ENCODE measurements at places on chromosomes 2 and 18.

GRCh38 chr2:134178138-134178877 lies 75.6 kb upstream of the MGAT5 start:
- DNase-seq = no peak

DNA sequence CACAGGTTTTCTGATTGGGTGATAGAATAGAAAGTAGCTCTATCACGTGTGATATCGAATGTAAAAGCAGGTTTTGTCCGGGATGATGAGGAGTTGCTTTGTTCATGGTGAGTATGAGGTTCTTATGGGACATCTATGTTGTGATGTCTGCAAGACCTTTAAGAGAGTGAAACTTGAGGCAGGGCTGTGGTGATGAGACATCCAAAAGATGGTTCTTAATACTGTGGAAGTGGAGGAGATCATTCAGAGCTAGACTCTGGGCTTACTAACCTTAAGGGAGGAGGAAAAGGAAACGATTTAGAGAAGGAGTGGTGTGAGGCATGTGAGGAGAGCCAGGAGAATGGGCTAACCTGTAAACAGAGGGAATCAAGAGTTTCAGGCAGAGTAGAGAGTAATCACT lies 92.0 kb downstream of the WDR7 start:
- DNase-seq = no peak

DNA sequence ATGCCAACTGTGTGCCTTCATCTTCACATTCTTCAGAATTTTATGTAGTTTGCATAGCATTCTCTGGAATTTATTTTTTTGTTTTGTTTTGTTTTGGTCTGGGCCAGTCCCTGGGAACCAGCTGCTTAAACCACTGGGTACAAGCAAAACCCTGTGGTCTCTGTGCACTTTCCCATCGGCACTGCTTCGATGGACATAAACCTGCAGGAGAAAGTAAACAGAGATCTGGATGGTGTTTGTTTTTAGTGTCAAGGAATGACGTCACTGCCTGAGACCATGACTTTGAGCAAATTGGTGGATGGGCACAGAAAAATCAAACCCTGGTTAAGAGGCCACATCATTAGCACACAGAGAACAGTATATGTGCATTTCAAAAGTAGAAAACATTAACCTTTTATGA lies 64.7 kb upstream of the RASGRP3 start:
- no peak for DNase-seq

DNA sequence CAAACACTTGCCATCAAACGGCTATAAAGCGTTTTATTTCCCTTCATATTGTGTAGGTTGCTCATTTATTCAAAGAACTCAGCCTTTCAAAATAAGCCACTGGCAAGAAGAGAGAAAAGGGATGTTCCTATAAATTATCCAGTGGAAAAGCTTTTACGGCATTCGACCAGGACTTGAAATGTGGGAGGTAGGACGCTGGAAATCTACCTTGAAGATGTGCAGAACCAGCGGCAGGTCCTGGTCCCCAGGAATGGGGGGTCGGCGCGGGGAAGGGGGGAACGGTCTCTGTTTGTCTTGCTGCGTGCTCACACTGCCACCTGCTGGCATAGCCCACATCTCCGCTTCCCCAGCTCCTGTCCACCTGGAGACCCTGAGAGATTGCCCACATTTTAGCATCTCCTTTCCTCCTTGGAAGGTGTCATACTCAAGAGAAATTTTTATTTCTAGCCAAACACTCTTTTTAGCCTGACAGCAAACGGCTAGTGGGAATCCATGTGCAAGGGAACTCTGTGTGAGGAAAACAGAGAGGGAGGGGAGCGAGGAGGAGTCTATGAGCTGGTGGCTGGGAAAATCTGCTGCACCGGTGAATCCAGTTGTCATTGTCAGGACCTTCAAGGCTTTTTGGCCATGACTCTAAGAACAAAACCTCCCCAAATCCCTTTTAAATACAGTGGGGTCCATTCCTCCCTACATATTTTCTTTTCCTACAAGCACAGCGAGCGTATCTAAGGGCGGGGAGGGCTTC lies 349.0 kb upstream of the PKDCC start:
- DNase-seq = peak; percentile 9

GRCh38 chr18:48878471-48878870 lies 72.3 kb downstream of the SMAD7 start:
- no peak for DNase-seq

All from pons (tissue), 1 donor.